ENCODE measurements at places on chromosomes 13 and 19.

- no peak for DNase-seq
Observed at GRCh38 chr13:99237981-99238662, 20.1 kb downstream of the GPR18 start.

DNA sequence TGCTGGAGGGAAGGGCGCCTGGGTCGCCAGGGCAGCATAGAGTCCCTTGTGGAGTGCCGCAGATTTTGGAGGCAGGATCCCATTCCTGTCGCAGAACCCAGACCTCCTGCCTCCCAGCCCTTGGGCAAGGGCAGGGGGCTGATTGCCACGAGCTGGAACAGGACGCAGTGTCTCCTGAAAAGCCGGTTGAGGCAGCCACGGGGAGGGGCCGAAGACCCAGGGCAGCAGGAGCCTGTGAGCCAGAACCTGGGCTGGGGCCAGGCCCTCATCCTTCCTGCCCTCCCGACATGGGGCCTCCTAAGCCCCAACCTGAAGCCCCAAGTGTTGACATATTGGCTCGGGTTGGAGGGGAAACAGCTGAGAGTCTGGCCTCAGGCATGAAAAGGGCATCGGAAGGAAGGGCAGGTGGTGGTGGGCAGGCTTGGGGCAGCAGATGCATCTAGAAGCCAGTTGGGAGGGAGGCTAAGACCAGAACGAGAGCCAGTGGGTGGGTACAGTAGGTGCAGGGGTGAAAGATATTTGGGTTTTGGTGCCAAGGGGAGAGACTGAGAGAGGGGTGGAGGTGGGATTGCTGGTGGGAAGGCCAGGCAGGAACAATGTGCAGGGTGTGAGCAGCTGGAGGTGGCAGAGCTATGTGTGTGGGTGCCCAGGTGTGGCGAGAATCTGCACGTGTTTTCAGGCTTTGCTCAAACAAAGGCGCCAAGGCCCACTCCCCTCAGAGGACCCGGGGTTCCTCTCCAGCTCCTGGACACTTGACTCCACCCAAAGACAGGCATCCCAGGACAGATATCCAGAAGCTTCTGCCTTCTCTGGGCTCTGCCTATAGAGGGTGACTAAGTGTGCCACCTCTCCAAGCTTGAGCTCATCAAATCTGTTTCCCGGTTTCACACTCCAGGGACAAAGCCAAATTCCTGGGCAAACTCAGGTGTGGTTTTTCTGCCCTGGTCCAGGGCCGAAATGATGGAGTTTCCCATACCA, 1.4 kb upstream of the SBSN start:
- DNase-seq, result no peak

DNA sequence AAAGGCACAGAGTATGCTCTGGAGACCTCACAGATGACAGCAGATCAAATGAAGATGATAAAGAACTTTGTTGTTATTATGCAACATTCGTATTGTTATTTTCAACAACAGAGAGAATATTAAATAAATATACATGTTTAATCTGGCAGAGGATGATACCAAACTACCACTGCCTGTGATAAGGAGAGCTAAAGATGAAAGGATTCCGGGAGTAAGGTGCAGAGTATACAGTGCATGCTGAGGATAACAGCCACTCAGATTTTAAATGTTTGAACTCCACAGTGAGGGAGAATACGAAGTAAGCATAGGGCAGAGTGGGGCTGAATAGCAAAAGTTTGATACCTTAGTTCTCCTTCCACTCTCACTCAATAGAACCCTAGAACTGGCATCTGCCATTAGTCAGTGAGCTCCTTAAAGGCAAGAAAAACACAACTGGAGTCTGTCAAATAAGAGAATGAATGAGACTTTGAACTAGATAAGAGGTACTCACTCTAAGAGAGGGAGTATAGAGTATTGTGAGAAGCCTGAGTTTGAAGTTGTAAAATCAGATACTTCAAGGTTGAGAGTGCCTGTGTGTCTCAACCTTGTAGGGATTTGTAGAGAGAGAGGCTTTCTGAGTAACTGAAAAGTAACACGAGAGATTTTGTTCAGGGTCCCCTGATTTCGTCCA, 78.5 kb downstream of the STARD13 start:
- DNase-seq, result no peak

GRCh38 chr19:36257520-36257876, 42.6 kb downstream of the ZNF146 start:
- DNase-seq, result no peak

- DNase-seq, result no peak
Observed at GRCh38 chr19:57099199-57099661, 20.6 kb upstream of the USP29 start.

DNA sequence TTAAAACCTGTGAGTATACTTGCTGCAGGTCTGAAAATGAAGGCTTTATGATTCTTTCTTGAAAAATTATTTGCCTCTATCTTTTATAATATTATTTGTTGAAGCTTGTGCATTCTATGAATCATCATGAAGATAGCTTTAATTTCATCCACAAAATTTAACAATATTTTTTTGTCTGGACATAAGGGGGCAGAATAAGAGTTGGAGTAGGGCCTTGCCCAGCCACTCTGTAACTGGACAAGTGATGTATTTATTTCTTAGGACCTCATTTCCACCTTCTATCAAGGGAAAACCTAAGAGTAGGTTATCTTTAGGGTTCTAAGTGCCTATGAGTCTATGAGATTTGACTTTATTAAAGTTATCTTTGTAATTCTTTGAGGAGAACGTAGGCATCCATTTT, 49.9 kb downstream of the N4BP2L1 start:
- no peak for DNase-seq

- DNase-seq, result no peak
Observed at GRCh38 chr19:41998246-41999020, 4.4 kb upstream of the ATP1A3 start.

- DNase-seq, result no peak
Observed at GRCh38 chr13:33168321-33168960, 117.1 kb downstream of the STARD13 start.

GRCh38 chr13:94673851-94674250, 38.5 kb downstream of the SOX21 start:
- DNase-seq, result no peak

- DNase-seq, result no peak
Observed at GRCh38 chr19:45156011-45156630, 4.7 kb downstream of the NKPD1 start.

DNA sequence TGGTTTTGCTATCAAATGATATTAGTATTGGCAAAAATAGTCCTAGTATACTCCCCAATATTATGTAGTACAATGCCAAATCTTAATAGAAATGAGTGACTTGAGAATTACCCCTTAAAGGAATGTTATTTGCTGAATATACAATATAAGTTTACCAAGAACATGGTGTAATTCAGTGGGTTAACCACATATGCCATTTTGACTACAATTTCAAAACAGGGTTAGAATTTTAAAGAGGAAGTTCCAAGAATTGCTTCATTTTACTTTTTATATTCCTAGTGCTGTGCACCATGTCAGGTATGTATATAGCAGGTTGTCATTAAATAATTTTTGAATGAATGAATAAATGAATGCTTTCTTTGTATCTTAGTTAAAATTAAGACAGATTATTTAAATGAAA, 66.3 kb downstream of the LMO7 start:
- DNase-seq, result no peak

DNA sequence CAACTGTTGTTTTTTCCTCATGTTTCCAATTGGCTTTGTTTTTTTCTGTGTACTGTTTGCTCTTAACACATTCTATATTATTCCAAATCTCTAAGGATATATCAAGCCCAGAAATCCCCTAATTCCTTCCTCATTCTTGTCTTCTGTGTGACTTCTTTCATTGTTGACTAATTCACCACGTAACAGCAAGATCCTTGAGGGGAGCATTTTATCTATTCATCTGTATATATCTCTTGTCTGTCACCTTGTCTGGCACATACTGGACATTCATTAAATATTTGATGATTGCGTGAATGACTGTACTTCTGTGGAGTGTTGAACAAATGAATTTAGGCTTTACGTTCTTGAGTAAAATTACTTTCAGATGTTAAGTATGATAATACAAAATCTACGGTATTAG, 44.8 kb upstream of the OLFM4 start:
- no peak for DNase-seq

DNA sequence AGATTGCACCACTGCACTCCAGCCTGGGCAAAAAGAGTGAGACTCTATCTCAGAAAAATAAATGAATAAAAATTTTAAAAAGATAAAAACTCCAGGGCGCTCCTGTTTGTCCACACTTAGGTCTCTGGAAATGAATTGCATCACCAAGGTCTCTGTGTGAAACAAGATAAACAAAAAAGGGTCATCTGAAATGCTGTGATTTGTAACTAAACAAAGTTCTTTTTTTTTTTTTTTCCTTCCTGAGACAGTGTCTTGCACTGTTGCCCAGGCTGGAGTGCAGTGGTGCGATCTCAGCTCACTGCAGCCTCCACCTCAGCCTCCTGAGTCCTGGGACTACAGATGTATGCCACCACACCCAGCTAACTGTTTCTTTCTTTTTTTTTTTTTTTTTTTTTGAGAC, 11.5 kb downstream of the FZR1 start:
- DNase-seq, result no peak

DNA sequence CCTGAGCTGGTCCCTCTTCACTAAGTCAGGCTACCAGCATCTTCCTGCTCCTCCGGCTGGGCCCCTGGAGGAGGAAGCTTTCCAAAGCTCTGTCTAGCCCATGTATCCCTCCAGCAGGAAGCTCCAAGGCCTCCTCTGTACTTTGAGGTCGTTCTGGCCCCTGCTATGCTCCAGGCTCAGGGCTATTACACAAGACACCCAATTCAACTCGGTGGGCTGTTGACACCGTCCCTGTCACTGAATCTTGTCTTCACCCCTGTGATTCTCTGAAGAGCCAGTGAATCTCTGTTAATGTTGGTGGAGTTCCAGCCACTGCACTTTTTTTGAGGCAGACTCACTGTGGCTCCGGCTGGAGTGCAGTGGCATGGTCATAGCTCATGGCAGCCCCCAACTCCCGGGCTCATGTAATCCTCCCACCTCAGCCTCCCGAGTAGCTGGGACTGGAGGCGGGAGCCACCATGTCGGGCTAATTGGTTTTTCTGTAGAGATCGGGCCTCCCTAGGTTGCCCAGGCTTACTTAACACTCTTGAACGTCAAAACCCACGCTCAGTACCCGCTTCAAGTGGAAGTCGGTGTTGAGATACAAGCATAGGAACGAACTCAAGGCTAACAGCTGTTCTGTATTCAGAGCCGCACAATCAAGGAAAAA, 512 bp upstream of the REX1BD start:
- no peak for DNase-seq

GRCh38 chr13:91078093-91078679, 269.3 kb upstream of the MIR17HG start:
- DNase-seq, result no peak
